Activated gamma-delta T cell (primary cell): ENCODE measurements at places on chromosomes 3 and 15.

DNA sequence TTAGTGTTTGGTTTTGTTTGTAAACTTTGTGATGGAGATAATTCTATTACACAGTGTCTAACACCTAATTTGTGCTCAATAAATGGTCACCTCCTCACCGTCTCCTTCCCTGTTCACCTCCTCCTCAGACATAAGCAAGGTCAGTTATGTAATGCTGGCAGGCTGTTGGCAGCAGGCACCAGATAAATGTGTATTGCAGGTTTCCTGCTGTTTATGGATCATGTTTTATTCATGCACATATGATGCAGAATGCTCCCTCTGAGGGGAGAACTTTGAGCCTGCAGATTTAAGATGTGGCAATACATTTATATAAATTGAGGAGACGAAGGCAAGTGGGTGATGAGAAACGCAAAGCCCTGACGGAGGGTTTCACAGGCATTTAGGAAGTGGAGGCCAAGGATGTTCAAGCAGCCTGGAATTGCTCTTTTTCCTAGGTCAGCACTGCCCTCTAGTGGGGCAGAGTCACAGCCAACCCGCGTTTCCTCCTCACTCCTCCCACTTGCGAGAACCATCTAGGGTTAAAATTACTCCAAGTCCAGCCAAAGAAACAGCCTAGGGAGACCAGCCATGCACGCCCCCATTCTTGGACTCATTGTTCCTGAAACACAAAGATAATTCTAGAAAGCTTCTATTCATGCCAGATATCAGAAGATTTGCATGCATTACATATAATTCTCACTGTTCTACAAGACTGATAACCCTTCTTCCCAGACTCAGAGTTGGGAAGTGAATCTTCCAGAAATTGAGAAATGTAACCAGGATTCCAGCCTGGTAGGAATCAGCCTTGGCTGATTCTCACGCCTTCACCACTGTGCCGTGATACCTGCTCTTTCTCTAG, 228.7 kb downstream of the SLCO3A1 start:
- DNase-seq = no peak

DNA sequence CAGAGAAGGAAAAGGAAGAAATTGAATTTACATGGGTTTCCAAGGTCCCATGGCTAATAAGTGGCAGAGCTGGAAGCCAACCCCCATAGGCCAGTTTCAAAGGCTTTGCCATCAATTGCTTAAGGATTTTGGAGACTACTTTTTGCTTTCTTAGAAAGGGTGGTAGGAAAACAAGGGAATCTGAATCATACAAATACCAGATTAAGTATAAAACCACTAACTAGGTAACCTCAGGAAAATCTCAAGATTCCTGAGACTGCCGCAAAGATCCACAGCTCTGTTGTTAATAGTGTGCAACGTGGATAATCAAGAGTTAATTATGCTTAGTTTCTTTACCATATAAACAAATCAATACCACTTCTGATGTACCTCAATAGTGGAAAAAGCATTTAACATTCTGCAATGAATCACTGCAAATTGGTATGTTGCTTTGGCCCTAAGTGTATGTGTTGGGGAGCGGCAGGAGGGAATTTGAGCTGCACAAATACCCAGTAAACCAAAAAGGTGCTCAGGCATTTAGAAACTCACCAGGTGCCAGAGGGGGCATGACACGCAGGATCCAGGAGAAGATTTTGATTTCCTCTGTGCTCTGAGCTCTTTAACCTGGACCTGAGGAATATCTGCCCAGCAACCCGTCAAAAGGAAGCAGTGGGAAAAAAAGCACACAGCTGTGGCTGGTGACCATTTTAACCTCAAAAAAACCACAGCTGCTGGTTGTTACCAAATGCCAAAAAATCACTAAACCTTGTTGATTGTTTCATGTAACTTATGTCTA, 22.0 kb downstream of the AADAC start:
- DNase-seq = no peak

- DNase-seq = no peak
Observed at GRCh38 chr3:71244826-71245488, 338.6 kb downstream of the FOXP1 start.

- DNase-seq = no peak
Observed at GRCh38 chr15:70245932-70246622, 148.4 kb upstream of the TLE3 start.

- DNase-seq = peak; percentile 54
Observed at GRCh38 chr3:169764312-169764881, 463 bp downstream of the TERC start.
